ENCODE measurements at places on chromosomes 4 and X. TPM values are rescaled to one million over a fixed set of nuclear protein-coding genes. Genes with fewer than 3 reads are reported as not detected.

Gene MAGEE1
- 0.82 TPM for total RNA-seq

Gene PPEF2
- not detected for total RNA-seq

Gene RTL9
- total RNA-seq = not detected

Gene ATP2B3
- total RNA-seq = not detected

Gene STPG2
- 0.19 TPM for total RNA-seq

Gene FGD1
- total RNA-seq = 4.9 TPM

Gene XPNPEP2
- total RNA-seq = 11.7 TPM
